Activated CD8-positive, alpha-beta memory T cell treated with anti-CD3 and anti-CD28 coated beads for 36 hours (primary cell): ENCODE measurements at places on chromosomes 6 and 20. TPM values are rescaled to one million over a fixed set of nuclear protein-coding genes. Genes with fewer than 3 reads are reported as not detected.

CD83 gene
- 48.3 TPM for total RNA-seq

LY6G5B gene
- total RNA-seq = 20.1 TPM

FOXC1 gene
- total RNA-seq = 0.13 TPM

CDH4 gene
- not detected for total RNA-seq

MLIP gene
- not detected for total RNA-seq

RAET1G gene
- total RNA-seq = not detected

CST1 gene
- total RNA-seq = not detected

MAFB gene
- 0.04 TPM for total RNA-seq

IRAK1BP1 gene
- 3.0 TPM for total RNA-seq

HEY2 gene
- not detected for total RNA-seq

RAMACL gene
- 0.59 TPM for total RNA-seq
